ENCODE measurements at places on chromosomes 3 and 15.

DNA sequence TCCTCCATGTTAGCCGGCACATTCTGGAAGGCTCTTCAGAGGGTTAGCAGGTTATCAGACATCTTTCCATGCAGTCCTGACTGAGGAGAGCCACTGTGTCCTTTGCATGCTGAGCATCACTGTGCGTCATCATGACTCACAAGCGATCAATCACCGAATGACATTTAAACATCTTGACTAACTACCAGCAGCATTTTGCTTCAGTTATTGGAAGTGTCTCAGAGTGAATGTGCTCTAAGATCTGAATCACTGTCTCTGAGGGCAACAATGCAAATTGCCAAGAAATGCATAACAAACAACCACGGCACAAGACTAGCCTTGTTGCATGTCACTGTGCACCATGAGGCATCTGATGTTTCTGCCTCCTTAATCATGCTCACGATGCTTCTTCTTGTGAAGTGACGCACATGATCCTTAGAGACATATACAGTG, 18.3 kb upstream of the ATP8B4 start:
- no peak for DNase-seq

DNA sequence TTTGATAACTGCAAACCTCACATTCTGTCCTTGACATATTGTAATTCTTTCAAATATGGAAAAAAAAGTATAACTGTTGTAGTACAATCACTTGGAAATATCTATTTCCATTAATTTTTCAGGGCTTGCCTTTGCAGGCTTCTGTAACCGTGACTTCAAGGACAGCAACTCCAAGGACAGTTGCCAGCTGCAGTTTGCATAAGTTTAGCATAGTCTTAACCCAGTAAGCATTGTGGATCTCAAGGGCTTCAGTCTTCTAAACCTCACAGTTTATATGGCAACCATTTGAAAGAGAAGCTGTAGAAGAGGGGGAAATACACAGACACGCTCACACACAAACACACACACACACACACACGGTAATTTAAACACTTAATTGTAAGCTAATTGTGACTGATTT, 112.8 kb upstream of the GPR149 start:
- no peak for DNase-seq

DNA sequence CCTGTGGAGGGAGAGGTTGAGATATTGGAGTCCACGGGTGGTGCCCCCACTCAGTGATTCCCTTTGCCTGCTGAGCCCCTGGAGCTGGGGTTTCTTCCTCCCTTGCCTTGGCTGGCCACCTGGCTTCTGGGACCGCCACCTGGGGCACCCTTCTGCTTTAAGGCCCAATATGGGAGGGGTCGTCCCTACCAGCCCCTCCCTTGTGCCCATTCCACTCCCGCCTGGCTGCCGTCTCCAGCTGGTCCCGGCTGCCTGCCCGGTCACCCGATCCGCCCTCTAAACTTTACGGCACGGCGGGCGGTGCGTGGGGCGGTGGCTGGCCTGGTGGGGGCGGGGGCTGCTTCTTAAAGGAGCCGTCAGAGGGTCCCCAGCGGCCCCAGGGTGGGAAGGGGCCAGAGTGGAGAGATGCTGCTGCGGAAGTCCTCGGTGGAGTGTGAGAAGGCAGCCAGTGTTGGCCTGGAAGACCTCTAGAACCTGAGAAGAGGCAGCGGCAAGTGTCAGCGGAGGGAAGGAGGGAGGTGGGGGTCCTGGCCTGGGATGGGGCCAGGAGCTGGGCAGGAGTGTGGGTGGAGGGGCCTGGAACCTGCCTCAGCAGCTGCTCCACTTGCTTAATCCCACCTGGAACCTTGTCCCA, 1.6 kb upstream of the SEMA3B start:
- DNase-seq, result peak; percentile 71

- DNase-seq, result peak; percentile 52
Observed at GRCh38 chr3:38039101-38039898, at the start of gene DLEC1. Gene DLEC1 (plus strand): TSS chr3:38039208. CDS start chr3:38039226, 18 bp downstream.

DNA sequence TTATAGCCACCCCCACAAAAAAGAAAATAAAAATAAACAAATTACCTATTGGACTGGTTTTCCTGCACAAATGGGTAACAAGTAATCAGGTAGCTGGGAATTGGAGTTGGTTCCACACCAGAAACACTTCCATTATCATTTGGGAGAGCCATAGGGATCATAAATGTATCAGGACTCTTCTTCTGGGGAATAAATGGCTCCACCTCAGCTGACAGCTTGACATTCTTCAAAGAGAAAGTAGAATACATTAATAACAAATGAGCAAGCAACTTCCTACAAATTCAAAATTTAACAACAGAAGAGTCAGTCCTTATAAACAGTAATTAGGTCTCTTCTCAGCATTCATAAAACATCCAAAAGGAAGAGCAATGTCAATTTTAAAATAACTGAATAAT, 8.7 kb downstream of the SECISBP2L start:
- no peak for DNase-seq

- DNase-seq, result no peak
Observed at GRCh38 chr3:77328690-77329089, 288.8 kb downstream of the ROBO2 start.

- DNase-seq, result no peak
Observed at GRCh38 chr15:40845036-40845435, 1.2 kb downstream of the SPINT1 start.

DNA sequence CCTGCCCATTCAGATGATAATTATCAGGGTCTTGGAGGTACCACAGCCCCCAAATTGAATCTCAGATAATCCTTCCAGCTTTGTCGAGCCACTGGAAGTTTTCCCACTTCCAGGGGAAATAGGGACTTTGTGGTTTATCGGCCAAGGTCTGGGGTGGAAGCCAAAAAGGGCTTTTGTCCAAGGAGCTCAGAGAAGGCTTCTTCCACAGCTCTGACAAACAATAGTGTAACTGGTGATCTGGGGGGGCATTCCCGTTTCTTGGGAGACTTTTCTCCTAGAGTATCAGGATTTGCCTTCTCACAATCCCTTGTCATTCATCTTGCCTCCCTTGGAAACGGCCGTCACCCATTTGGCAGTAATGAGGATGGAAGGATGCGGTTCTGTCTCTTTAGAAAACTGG, 18.4 kb downstream of the SRGAP3 start:
- no peak for DNase-seq

DNA sequence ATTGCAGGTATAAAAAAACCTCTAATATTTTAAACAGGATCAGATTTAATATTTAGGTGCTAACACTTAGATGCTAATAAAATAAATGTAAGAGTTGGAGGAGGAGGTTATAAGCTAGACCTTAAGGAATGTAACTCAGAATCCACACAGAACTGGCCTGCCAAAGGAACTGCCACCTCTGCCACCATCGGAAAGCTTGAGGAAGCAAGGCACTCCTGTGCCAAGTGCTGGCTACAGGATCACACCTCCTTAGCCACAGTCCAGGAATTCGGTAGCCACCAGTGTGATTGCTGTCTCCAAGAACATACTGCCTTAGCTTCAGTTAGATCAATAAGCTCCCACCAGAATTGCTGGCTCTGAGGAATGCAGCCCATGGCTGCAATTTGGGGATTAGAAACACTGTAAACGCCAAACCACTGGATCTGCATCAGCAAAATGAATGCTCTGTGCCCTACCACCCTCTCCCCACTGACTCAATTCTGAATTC, 58.0 kb downstream of the FRMD5 start:
- DNase-seq, result no peak

- no peak for DNase-seq
Observed at GRCh38 chr3:53242155-53242554, 13.7 kb downstream of the TKT start.

DNA sequence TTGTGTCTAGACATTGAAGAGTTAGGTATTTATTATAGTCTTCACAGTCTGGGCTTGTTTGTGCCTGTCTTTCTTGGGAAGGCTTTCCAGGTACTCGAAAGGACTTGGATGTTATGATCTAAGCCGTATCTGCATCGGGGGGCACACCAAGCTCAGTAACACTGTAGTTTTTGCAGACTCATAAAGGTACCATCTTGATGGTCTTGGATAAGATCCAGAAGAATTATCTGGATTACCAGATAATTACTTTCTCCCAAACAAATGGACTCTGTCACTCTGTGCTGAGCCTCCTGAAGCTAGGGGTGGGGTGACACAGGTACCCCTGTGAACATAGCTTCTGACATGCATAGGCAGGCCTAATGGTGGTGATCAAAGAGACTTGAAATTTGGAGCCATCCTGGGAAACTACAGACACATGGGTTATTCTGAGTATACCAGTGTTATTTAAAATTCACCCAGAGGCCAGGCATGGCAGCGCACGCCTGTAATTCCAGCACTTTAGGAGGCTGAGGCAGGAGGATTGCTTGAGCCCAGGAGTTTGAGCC, 238.6 kb upstream of the TPM1 start:
- no peak for DNase-seq

GRCh38 chr15:68776477-68777270, 44.0 kb downstream of the ANP32A start:
- no peak for DNase-seq

DNA sequence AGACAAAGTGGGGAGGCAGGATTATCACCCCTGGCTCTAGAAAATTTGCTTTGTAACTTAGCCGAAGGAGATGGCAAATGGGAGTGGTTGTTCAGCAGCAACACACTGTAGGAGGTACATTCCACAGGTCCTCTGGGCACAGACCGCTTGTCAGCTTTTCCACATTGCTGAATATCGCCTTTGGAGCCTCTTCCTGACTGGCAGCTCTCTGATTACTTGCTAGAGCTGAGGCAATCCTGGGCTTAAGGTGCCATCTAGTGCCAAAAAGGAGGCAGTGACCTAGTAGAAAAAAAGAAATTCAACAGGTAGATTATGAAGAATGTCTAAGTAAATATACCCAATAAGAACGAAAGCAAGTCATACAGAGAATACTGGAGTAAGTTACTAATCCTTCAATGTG, 13.1 kb upstream of the SCN5A start:
- DNase-seq, result no peak

- no peak for DNase-seq
Observed at GRCh38 chr3:32584660-32585059, 14.0 kb upstream of the DYNC1LI1 start.

- no peak for DNase-seq
Observed at GRCh38 chr3:36871379-36872126, 73.3 kb downstream of the TRANK1 start.

DNA sequence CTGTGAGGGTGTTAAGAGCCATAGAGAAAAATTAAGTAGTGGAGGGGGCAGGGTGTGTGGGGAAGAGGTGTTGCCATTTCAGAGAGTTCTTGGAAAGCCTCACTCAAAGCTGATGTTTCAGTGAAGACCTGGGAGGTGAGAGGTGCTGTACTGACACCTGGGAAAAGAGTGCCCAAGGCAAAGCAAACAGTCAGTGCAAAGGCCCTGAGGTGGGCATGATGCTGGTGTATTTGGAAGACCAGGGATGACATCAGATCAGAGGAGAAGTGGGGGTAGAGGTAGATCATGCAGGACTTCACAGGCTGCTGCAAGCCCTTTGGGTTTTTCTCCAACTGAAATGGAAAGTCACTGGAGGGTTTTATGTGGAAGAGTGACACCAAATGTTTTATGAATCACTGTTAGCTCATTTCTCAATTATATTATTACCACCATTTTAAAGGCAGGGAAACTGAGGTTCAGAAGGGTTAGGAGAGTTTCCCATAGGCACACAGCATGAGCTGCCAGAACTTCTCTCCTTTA, 42.8 kb upstream of the SMAD3 start:
- no peak for DNase-seq

GRCh38 chr15:39663704-39664250, 82.9 kb downstream of the THBS1 start:
- DNase-seq, result no peak

DNA sequence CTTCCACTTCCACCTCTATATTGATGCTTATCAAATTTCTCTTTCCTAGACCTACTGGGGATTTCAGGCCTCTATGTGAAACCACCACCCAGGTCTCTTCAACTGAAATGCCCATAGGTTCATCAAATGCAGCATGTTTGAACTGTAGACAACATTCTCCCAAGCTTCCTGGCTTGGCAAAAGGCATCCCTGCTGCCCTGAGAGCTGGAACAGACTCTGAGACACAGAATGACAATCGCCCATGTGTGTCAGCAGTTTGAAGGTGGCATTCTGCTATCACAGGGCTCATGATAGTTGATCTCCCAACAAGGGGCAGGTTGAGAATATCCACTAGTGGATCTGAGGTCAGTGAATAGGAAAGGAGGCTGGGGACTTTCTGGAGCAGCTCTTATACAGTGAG, 200.7 kb downstream of the RPLP1 start:
- no peak for DNase-seq

DNA sequence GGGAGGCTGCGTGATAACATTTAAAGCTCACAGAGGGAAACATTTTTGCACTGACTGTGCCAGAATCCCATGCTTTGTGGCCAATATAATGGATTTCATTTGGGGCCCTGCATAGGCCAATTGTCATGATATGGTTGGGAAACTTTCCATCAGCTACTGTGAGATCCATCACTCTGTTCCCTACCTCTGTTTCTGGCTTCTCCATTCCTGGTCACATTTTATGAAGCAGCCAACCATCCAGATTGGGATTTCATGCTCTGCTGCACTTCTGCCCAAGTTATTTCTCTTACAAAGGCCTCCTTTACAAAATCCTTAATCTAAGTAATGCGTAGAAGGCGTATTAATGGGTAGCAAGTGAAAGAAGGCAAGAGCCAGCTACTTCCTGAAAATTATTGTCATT, 221.1 kb downstream of the LRTM1 start:
- no peak for DNase-seq

DNA sequence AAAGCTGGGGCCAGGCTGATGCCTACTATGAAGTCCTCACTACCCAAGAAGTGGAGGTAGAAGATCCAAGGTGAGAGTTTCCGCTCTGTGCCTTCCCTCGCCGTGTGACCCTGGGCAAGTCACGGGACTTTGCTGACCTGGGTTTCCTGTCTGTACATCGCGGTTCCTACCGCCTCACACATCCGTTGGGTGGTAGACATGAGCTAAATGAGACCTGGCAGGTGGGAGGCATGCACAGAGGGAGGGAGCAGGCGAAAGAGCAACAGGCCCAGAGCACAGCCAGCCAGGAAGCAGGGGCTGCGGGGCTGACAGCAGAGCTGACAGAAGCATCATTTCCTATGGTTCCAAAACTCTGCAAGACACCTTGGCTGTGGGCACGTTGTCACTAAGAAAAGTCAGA, 157.3 kb upstream of the BHLHE40 start:
- no peak for DNase-seq

DNA sequence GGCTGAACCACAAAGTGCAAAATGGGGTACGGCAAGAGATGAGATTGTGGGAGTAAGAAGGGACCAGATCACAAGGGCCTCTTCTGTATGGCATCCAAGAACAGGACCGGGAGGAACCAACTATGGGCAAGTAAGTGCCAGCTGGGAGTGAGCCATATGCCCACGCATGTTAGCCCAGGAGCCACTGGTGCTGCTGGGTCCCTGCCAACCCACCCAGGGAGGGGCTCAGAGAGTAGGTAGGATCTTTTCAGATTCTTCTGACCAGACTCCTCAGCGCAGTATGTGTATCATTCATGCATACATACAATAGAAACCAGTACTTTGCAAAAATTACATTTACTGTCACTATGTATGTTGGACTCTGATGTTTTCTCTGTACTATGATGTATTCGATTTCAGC, 54.0 kb downstream of the RAB11A start:
- no peak for DNase-seq

DNA sequence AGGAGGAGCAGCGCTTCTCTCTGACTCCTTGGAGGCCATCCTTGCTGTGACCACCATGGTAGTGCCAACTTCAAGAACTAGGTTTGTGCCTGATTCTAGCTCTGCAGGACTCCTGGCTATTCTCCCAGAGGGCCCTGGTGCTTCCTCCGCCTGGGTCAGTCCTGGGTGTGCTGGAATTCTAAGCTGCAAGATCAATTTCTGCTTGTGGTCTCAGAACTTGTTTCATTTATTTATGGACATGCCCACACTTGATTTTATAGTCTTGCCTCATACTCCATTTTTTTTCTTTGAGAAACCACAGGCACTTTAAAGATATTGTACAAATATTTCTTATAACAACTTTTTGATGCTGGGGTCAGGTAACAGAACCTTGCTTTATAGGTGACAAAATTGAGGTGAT, 87.6 kb downstream of the PDCD6IP start:
- DNase-seq, result no peak

Data from uterus (tissue), 4 donors.